ENCODE measurements at places on chromosomes 1 and 21.

DNA sequence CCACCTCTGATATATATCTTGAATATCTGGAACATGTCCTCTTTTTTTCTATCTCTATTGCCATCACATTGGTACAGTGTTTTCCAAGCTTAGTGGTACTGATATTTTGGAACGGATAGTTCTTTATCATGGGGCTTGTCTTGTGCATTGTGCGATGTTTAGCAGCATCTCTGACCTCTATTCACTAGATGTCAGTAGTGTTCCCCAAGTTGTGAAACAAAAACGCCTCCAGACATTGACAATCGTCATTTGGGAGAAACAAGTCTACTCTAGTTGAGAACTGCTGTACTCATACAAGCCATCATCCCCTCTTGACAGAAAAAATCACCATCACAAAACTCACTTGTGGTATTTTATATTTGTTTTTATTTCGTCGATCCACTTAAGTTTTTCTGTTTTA lies 79.7 kb upstream of the CHODL start:
- DNase-seq: no peak

GRCh38 chr1:221392453-221392852 lies 349.4 kb downstream of the DUSP10 start:
- no peak for DNase-seq

- DNase-seq: no peak
Observed at GRCh38 chr1:50699795-50700194, 260.3 kb downstream of the FAF1 start.

GRCh38 chr1:114854693-114855320 lies at the start of gene SYCP1:
Gene SYCP1 (plus strand): TSS chr1:114854863. CDS start chr1:114855465, 602 bp downstream.
- no peak for DNase-seq

DNA sequence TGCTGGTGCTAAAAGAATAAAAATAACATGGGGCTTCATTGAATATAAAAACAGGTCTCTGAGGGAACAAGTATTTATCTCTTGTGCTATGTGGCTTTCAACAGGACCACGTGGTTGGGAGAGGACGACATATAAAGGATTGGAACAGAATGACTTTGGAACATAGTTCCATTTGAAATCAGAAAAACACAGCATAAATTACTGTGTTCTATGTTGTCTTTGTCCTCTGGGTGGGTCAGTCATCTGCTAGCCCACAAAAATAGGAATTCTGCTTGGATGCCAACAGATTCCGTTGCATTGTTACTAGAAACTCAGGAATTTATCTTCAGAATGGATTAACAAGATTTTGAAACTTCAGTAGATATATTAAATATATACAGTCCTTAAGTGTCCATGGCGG lies 5.9 kb downstream of the CEP85 start:
- DNase-seq: no peak

- no peak for DNase-seq
Observed at GRCh38 chr1:208101661-208102431, 142.3 kb downstream of the PLXNA2 start.

Data from NCI-H526 (cell line).